Fibroblast of skin of right biceps (primary cell): ENCODE measurements at places on chromosomes 3 and 15.

DNA sequence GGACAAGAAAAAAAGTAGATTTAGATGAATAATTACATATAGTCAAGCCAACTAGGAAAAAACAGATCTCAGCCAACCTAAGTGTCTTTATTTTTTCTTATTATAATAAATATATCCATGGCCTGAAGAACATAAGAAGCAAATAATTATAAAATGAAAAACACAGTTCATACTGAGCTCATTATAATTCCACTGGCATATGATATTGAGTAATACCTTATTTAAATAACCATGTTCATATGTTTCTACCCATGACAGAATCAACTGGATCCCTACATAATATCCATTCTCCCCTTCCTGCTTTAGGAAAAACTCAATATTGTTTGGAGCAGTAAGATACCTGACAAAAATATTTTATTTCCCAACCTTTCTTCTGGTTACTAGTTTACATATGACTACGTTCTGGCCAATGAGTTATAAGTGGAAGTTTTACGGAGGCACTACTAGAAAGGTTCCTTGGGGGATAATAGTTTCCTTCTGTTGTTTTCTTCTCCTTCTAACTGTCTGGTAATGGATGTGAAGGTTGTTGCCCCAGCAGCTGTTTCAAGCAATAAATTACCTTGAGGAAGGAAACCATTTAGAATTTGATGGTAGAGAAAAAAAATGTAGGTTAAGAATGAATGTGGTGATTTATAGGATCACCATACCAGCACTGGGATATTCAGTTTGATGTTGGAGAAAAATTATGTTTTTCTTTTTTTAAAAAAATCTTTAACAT is 184.1 kb upstream of the MBNL1 start:
- peak; percentile 4 for DNase-seq

DNA sequence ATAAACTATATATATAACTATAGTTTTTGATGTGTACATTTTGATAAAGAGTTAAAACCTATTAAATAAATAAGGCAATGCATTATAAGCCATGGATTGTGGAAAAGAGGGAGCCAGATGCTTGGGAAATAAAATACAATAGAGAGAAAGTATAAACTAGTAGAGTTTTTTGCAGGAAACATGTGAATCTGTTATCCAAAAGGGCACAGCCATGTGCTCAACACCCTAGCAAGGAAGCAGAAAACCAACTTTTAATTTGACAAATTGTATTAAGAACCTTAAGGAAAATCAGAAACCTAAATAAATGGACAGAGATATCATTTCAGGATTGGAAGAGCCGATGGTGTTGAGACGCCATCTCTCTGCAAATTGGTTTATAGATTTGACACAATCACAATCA is 63.5 kb downstream of the ITGB5 start:
- no peak for DNase-seq

DNA sequence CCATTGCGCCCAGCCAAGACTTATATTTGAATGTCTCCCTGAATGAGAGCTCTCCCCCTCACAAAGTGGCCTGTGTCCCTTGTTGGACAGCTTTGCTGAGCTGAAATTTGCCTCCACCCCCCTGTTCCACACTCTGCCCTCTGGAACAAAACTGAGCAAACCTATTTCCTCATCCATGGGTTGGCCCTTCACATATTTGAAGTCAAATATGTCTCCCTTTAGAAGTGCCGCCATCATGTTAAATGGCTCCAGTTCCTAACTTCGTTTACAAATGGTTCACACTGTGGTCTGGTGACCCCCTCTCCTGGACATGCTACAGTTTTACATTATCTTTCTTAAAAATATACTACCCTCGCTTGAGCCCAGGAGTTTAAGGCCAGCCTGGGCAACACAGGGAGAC is 4.6 kb downstream of the PLIN1 start:
- no peak for DNase-seq

GRCh38 chr3:183587336-183587735 is 31.8 kb upstream of the KLHL6 start:
- no peak for DNase-seq

DNA sequence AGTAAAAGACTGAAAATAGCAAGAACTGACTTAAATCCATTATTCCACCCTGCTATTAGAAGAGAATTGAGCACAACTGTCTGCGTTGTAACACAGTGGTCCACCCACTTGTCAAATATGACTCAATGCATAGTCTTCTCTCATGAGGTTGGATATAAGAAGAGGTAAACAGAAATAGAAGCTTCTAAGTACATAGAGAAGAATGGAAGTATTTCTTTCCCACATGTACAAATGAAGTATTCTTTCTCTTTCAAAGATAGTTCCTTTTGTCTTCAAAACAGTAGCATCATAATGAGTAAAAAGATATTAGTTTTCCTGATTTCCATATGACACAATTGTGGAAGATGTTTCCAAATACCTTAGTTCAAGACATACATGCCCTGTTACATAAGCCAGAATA is 348.6 kb upstream of the CCDC54 start:
- DNase-seq: no peak

DNA sequence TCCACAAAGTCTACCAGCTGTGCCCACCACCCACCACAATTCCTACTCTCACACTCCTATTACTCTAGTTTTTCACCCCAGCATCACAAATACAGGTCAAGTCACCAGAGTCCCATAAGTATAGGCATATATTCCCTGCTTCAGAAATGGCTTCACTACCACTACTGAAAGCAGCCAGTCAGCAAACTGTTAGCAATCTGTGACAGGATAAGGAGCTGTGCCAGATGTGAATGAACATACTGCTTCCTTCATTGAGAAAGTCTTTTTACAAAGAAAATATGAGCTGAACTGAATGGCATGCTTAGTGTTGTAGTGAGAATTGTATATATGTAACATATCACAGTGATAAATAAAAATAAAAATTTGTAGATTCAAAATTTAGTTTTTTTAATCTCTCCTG is 76.8 kb downstream of the C3orf85 start:
- no peak for DNase-seq

DNA sequence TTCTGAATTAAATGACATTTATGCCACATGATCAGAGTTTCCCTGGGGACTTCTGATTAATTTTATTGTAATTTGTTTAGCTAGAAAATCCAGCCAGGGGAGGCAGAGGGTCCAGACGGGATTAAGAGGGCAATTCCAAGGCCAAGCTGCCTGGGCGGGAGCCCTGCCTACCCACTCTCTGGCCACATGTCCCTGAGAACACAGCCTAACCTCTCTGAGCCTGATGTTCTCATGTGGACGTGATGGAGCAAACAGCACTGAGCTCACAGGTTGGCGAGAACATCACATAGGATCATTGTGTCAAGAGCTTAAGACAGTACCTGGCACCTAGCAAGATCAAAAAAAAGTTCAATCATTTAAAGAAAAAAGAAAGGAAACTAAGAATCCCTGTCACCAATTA is 1.0 kb downstream of the LRRC2 start:
- no peak for DNase-seq

GRCh38 chr3:128353991-128354687 is 112.6 kb downstream of the DNAJB8 start:
- DNase-seq: no peak

DNA sequence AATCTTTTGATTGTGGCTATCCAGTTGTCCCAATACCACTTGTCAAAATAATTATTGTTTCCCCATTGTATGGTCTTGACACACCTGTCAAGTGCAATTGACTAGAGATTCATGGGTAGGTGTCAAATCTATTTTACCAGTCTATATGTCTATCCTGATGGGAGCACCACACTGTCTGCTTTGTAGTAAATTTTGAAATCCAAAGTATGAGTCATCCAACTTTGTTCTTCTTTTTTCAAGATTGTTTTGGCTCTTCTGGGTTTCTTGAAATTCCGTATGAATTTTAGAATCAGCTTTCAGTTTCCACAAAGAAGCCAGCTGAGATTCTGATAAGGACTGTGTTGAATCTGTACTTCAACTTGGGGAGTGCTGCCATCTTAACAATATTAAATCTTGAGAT is 71.9 kb downstream of the CSNK1G1 start:
- DNase-seq: peak; percentile 30

- peak; percentile 46 for DNase-seq
Observed at GRCh38 chr3:137105277-137105977, 147.6 kb downstream of the IL20RB start.

GRCh38 chr15:57692709-57693108 is 13.8 kb upstream of the POLR2M start:
- peak; percentile 62 for DNase-seq

- DNase-seq: no peak
Observed at GRCh38 chr3:12303993-12304392, 15.1 kb downstream of the PPARG start.

- no peak for DNase-seq
Observed at GRCh38 chr3:194814878-194815357, 129.2 kb downstream of the FAM43A start.

GRCh38 chr3:188170461-188171459 is 16.8 kb downstream of the LPP start:
- DNase-seq: no peak

GRCh38 chr15:91408476-91409076 is 308.5 kb downstream of the SV2B start:
- peak; percentile 47 for DNase-seq

- no peak for DNase-seq
Observed at GRCh38 chr15:94360251-94360685, 128.9 kb downstream of the MCTP2 start.

DNA sequence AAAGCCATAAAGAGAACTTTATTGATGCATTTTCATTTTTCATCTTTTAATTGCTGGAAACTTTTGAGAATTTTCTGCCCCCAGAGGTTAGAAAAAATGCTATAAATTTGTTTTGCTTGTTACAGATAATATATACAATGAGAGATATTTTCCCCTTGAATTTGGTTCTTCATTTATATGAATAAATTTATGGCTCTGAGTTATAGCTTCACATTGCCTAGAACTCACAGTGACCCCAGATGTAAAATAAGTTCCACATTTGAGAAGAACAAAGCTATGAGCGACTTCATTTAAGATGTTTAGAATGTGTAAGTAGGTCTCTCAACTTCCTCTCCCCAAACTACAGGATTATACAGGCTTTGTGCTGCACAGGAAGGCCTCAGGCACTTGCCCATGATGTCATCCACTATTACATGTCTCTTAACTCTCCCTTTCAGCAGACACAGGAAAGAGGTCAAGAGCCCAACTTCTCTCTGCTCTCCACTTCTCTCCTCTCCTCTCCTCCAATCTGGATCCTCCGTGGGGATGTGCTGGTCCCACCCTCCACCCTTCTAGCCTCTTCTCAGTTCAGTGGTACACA is 92.8 kb downstream of the DUT start:
- peak; percentile 30 for DNase-seq

- DNase-seq: no peak
Observed at GRCh38 chr3:53089511-53089910, 40.7 kb downstream of the RFT1 start.

DNA sequence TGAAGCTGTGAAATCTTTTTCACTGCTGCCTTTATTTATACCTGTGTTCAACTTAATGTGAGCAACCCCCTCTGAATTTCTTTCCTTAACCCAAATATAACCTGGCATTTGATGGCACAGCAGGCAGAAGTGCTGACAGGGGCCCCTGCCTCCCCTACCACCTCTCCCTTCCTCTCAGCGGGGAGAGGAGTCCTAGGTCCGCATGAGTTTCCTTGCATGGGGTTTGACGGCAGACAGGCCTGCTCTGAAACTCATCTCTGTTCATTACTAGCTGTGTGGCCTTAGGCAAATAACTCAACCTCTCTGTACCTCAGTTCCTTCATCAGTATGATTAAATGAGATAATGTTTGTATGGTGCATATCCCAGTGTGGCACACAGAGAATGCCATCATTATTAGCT is 79.7 kb downstream of the SEC22A start:
- no peak for DNase-seq

GRCh38 chr3:194671511-194671899 is 486 bp downstream of the LSG1 start:
- peak; percentile 44 for DNase-seq

GRCh38 chr3:45546126-45546620 is 48.4 kb upstream of the LIMD1 start:
- DNase-seq: no peak

DNA sequence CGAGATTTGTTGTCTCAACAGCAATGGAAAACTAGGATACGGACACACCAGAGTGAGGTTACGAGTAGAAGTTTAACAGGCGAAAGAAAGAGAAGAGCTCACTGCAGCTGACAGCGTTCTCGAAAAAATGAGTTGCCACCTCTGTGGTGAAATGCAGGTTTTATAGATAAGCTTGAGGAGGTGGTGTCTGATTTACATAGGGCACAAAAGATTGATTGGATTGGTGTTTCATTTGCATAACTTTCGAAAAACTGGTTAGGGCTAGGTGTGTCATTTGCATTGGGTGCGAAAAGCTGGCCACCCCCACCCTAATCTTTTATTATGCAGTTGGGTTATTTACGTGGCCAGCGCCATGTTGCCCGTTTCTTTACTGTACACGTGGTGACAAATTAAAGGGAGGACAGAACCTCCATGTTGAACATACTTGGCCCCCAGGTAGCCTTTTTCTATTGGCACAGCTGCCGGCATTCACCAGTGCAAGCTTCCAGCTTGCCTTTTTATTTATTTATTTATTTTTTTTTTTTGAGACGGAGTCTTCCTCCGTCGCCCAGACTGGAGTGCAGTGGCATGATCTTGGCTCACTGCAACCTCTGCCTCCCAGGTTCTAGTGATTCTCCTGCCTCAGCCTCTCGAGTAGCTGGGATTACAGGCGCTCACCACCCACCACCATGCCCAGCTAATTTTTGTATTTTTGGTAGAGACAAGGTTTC is 8.3 kb downstream of the IFT122 start:
- no peak for DNase-seq

- peak; percentile 49 for DNase-seq
Observed at GRCh38 chr15:64699751-64700388, 75.5 kb downstream of the RBPMS2 start.

GRCh38 chr3:100062665-100063064 is 51.6 kb downstream of the FILIP1L start:
- DNase-seq: no peak

- no peak for DNase-seq
Observed at GRCh38 chr15:64739577-64740143, 35.7 kb downstream of the RBPMS2 start.

- peak; percentile 53 for DNase-seq
Observed at GRCh38 chr3:14124223-14124614, 451 bp downstream of the CHCHD4 start.

DNA sequence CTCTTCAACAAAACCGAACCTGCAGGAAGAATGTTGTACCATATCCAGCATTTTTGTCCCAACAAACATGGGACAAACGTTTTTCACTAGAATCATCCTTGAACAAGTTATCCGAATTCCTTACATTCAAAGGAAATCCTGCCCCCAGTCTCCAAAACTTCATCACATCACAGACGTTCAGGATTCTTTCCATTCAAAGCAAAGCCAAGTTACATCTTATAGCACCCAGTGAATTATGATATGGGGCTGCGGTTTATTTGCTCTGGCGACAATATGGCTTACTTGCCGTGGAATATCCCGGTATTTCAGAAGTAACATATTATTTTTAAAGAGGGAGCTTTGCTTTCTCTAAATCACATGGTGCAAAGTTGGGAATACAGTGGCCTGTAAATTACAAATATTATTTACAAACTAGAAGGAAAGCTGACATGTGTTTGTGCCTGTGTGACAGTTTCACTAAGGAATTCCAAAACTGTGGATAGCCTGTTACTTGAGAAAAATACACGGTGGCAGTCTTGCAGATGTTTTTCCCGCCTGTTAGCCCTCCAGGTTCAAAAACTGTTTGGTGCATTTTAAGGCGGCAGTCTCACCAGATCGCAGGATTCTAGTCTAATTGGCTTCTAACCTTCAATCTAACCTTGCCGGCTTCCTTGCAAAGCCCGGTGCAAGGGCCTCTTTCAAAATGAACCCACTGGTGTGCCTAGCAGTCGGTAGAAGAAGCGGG is 736 bp upstream of the MBNL1 start:
- peak; percentile 84 for DNase-seq

GRCh38 chr3:89252016-89252415 is 144.6 kb downstream of the EPHA3 start:
- DNase-seq: no peak

- DNase-seq: peak; percentile 86
Observed at GRCh38 chr15:98896002-98896721, 111.4 kb downstream of the PGPEP1L start.
